Psoas muscle (tissue), 8 donors: ENCODE measurements at places on chromosomes 4 and X.

DNA sequence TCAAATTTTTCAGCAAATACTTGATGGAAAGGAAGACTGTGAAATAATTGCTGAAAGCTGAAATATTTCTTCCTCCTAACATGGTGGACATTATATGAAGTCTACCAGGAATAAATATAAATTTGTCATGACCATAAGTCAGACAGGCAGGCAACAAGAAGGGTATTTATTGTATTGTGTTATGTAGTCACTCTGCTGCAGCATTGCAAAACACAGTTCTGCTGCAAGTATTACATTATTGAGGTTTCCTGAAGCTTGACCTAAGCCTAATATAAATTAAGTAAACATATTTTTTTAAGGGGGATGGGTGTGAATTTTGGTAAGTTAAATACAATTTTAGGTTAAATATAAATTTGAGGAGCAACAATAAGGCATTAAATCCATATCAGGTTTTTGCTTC lies 60.2 kb upstream of the MAOA start:
- DNase-seq, result no peak

DNA sequence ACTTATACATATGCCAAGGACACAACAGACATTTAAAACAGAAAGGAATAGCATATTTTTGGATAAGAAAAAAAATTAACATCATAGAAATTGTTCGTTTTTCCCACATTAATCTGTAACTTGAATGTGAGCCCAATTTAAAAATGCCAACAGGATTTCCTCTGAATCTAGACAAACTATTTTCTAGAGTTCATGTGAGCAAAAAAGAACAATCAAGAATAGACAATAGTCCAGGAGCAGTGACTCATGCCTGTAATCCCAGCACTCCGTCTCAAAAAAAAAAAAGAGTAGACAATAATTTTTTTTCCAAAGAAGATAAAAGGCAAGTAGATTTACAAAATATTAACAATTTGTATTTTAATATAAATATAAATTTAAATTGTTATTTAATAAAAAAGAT lies 73.7 kb upstream of the DUSP21 start:
- no peak for DNase-seq

- DNase-seq, result no peak
Measured at GRCh38 chr4:69133993-69134392, 37.7 kb downstream of the UGT2B7 start.

- DNase-seq, result no peak
Measured at GRCh38 chr4:76702440-76703122, 195.4 kb downstream of the SOWAHB start.

DNA sequence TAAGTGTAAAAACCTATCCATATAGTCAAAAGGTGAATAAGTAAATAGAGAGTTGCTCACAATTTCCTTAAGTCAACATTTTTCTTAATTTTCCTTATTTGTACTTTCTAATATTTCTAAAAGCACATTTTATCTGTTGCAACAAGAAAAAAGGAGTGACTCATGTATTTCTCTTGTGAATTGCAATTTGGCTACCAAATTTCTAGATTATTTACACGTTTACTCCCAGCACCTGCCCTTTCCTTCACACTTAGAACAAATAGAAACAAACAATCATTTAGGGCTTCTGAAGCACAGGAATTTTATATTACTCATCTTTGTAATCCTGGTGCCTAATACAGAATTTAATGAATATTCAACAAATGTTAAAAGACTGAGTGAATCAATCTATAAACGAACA lies 22.2 kb downstream of the BTC start:
- no peak for DNase-seq

GRCh38 chr4:1549638-1550035 lies 134.5 kb downstream of the FAM53A start:
- DNase-seq, result no peak

DNA sequence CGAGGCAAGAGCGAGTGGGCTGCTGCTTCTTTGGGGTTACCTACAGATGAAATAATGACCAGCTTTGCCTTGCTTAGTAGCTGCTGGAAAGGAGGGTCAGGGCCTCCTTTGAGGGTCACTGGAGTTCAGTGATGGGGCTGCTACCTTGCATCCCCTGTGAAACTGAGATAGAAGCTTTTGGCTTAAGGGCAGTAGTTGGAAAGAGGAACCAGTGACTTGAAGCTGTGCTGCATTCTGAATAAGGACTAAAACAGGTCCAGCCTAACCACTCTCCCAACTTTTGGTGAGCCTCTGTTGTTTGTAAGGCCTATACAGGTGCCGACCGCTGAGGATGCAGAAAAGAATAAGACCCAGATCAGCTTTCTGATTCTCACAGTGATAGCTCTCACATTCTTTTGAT lies 41.2 kb downstream of the RASL11B start:
- DNase-seq, result no peak

DNA sequence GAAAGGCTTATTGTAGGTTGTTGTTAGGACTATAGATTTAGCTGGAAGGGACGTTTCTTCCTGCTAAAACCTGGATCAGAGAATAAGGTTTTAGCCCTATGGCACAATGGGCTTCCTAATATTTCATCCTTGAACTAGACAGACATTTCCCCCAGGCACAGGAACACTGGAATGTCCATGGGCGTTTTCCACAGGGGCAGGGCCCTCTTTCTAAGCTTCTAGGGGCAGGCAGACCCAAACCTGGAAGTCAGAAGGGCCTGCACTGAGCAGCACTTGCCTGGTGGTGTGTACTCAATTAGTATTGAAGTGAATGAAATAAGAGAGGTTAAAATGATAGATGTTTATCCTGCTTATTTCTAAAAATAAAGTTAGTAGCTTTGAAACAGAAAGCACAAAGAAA lies 41.1 kb downstream of the CASP6 start:
- DNase-seq, result no peak

DNA sequence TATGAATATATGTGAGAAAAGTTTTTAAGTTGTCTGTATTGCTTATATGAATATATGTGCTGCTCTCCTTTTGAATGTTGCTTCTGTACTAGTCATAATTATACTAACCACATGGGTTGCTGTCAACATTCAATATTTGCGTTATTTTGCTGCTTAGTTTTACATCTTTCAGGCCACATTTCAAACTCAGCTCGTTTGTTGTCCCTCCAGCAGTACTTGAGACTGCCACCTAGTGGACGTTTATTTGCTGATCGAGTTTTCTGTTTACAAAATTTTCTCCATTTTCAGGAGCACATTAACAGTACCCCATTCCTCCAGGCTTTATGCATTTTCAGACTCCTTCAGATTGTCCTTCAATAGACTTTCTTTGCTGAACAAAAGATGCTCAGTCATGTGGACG lies 75.8 kb downstream of the NUDT11 start:
- DNase-seq, result no peak

GRCh38 chr4:67573193-67573592 lies 14.7 kb downstream of the STAP1 start:
- DNase-seq, result no peak

DNA sequence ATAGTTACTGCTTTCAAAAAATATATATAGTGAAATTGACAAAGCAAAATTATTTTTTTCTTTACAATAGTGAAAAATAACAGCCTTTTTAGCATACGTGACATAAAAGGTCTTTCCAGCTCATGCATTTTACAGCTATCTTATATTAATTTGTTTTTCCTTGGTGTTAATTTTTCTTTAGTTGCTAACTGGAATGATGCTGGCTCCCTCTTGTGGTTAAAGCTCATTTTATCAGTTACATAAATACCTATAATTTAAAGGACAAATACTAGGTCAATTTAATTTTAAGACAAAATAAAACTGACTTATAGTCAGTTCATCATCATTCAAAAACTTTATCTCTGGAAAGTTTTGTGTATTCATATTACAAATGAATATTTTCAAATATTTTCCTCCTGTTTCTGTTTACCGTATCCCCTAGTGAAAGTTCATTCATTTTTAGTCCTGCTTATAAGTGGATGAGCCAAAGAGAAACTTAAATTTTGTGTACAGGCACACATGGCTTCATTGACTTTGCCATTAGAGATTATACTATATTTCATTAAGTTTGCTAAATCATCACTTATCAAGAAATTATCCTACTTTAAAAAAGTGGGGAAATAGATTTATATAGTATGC lies 9.9 kb upstream of the ANAPC4 start:
- DNase-seq, result no peak

GRCh38 chr4:84952004-84952403 lies 14.5 kb downstream of the WDFY3 start:
- no peak for DNase-seq

- peak; percentile 84 for DNase-seq
Measured at GRCh38 chrX:39907964-39908661, 189.6 kb downstream of the BCOR start.

GRCh38 chr4:182015893-182016292 lies 227.3 kb upstream of the TENM3 start:
- no peak for DNase-seq

DNA sequence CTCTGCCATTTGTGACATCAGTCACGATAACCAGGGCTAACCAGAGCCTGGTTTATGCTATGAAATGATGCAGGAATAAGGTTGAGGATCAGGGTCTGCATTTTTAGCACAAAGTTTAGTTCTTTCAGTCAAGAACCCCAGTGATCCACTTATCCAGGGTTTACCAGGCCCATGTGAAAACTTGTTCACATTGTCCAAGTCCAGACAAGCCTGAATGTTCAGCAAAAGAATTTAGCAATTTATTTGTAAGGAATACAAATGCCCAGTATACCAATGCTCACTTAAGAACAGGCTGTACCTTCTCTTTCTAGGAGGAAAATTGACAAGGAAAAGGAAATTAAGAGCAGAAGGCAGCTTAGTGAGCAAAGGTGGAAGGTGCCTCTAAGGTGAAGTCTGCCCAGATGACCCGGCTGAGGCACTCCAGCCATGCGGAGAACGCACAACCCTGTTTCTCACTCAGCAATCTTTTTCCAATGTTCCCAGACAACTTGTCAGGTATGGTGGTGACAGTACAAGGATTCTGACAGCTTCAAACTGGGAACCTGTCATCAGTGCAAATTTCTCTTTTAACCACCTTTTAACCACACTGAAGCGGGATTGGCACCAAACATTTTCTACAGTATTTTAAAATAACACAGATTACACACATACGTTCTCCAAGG lies 54.0 kb downstream of the TBC1D9 start:
- no peak for DNase-seq

DNA sequence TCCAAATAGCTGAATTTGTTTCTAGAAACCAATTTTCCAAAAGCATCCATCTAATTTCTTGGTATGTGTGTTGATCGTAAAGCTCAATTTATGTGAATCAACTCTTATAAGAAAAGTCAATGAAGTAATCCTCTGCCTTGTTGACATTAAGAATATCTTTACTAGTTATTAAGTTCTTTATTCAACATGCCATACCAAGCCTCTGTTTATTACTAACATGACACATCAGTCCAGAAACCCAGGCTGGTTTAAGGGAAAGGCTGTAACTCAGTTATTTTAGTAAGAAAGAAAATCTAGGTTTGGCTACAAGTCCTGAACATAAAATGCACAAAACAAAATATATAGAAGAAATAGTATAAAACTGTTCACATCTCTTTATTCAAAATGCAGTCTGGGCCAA lies 48.0 kb downstream of the KLHL34 start:
- no peak for DNase-seq

DNA sequence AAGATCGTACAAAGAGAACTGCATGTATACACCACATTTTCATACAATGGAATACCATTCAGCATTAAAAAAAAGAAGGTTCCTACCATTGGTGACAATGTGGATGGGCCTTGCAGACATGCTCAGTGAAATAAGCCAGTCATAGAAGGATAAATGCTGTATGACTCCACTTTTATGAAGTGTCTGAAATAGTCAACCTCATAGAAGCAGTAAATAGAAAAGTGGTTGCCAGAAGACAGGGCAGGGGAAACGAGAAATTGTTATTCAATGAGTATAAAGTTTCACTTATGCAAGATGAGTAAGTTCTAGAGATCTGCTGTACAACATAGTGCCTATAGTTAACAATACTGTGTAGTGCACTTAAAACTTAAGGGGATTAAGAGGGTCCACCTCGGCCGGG lies 257.5 kb upstream of the FTHL17 start:
- DNase-seq, result no peak

DNA sequence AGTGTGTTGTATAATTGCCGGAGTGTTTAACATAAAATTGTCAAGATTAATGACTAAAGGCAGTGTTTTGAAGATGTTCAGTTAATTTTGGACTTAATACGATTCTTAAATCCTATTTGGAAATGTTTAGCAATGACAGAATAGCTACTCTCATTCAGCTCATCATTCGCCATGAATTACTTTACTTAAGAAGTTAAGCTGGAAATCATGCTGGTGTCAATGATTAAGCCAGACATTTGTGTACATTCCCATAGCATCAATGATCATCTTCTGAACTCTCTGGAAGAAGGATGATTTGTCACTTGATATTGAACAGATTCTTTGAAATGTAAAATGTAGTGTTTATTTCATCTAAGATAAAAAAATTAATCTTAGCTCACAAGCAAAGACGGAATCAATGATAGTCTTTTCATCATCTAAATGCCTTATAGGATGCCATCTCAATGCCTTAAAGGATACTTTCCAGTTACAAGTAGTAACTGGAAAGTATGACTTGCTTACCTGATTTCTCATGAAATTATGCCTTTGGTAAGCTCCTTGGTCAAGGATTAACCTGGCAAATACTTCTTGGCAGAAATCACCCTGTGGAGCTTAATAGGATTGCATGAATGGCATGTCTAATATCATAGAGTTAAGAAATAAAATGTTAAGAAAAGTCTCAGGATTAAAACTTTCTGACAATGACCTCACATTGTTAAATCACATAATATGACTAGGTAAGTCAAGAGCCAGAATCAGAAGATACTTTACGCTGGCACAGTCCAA lies 515.5 kb upstream of the AGA start:
- no peak for DNase-seq

DNA sequence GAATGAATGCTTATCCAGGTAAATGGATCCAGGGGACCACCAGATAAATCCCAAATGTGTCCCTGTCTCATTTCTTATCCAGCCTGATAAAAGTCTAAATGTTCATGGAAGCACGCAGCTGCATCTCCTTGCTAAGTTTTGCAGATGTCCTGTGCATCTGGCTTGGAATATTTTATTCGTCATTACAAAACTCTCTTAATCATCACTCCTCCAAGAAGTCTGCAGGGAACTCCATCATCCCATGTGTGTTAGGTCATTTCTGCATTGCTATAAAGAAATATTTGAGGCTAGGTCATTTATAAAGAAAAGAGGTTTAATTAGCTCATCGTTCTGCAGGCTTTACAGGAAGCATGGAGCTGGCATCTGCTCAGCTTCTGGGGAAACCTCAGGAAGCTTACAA lies 297.2 kb downstream of the HS3ST1 start:
- DNase-seq, result no peak

DNA sequence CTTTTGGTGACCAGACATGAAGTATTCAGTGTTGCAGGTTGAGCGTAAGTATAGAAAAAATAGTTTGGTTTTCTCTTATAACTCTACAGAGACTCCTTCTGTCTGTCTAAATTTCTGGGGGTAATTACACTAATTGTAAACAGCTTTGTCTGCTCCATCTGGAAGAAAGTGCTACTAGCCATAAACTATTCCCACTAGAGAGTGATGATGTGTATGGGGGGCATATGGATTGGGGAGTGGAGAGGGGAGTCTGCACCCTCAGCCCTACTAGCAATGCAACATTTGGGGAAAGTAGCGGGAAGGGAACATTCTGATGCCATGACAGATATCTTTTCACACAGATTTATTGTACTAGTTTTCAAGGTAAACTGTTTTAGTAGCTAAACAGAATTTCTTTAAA lies 549.7 kb downstream of the TRIML1 start:
- no peak for DNase-seq
